ENCODE measurements at places on chromosomes 5 and 9.

DNA sequence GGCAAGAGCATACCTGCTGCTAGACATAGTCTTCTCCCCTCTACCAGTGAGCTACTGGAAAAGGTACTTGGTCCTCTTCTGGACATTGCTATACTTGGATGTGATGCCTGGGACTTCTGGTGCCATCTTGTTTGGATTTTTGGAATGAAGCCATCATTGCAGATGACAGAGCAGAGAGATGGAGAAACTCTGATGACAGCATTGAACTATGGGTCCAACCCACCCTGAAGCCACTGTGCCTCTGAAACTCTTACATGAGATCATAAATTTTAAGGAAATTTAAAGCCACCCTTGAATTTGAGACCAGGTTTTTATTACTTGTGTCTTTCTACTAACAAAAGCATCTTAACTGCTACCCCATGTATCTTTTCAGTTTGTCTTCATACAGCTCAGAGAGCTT is 151.1 kb upstream of the SMIM23 start:
- DNase-seq: no peak

GRCh38 chr5:32277798-32278197 is 34.9 kb downstream of the MTMR12 start:
- DNase-seq: no peak

DNA sequence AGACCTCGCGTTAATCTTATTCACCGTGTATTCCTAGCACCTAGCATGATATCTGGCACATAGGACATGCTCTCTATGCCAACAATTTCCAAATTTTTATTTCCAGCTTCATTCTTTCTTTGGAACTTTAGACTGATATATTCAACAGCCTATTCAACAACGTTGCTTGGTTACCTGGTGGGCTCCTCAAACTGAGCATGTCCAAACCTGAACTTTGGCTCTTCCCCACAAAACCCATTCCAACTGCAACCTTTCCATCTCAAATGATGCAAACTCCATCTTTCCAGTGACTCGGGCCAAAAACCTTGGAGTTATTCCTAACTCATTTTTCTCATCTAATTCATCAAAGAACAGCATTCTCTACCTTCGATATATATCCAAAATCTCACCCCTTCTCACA is 525.2 kb downstream of the AGTPBP1 start:
- no peak for DNase-seq

- DNase-seq: no peak
These were observed 231.3 kb downstream of the ENC1 start for GRCh38 chr5:74409166-74409706.

GRCh38 chr5:100131161-100131560 is 404.0 kb upstream of the FAM174A start:
- no peak for DNase-seq

GRCh38 chr9:136560586-136560985 is 14.7 kb upstream of the NOTCH1 start:
- no peak for DNase-seq

- DNase-seq: no peak
These were observed 697.0 kb upstream of the SEMA6A start for GRCh38 chr5:117271656-117272055.

DNA sequence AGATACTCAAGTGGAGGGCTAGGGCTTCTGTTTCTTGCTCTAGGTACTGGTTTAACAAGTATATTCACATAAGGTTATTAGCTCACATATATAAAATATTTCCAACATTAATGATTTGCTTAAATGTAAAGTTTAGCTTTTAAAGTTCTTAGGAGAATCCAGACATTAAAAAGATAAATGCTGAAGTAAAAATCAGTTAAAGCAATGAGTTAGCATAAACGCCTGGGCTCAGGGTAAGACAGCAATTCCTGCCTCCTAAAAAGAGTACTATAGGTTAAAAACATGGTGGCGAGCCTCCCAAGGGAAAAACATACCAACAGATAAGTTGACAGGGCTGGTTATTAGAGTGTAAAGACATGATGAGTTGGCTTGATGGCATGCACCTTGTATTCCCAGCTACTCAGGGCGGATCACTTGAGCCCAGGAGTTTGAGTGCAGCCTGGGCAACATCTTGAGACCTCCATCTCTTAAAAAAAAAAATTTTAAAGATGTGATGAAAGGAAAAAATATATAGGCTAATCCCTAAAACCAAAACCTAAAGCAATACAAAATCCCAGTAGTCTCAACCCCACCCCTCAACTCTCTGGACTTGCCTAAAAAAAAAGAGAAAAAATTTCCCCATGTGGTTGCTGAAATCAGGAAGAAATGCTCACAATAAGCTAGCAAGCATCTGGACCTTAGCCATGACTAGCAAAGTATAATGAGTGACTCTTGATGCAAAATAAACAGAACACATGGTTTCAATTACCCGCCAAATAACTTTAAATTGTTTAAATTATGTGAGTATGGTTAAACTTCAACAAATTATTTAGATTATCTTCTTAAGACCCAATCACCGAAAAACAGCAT is 3.6 kb downstream of the GOLPH3 start:
- DNase-seq: no peak

DNA sequence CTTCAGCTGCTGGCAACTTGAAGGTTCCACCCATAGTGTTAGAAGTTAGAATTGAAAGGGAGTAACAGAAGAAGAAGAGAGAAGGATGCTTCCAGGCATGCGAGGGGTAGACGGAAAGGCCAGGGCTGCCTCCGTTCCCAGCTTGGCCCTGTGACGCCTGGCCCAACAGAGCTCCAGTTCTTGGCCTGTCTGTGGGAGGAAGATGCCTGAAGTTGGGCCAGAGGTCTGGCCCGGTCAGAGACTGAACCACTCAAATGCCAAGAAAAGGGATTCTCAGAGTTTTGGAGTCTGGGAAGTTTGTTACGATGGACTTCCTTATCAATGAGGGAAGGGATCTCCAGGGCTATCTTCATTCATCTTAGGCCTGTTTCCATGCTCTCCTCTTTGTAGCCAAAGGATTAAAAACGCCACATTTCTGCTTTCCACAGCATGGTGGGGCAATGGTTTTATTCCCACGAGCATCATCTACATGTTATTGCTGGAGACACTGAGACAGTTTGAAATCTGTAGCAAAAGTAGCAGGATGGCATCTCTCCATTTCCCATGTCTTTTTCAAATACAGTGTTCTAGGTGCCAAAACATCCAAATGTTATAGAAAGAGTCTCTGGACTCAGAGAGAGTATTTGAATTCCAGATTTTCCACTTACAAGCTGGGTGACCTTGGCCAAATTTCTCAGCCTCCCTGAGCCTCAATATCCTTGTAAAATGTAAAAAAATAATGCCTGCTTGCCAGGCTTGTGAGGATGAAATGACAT is 65.4 kb upstream of the ANKRD55 start:
- no peak for DNase-seq

GRCh38 chr5:180304431-180305375 is 12.8 kb upstream of the MAPK9 start:
- DNase-seq: no peak

Measured in left renal cortex interstitium (tissue), 4 donors.